Right lobe of liver (tissue), 6 donors: ENCODE measurements at places on chromosomes 5 and 9. TPM values are rescaled to one million over a fixed set of nuclear protein-coding genes. Genes with fewer than 3 reads are reported as not detected.

NOTCH1 gene
- total RNA-seq, result 19.3 TPM

LEAP2 gene
- 120 TPM for total RNA-seq

KIF4B gene
- not detected for total RNA-seq

CYLC2 gene
- not detected for total RNA-seq

ELOVL7 gene
- 0.19 TPM for total RNA-seq

TMEM232 gene
- total RNA-seq, result 0.31 TPM

SLCO6A1 gene
- total RNA-seq, result not detected

ZBED3 gene
- total RNA-seq, result 6.8 TPM

CCNO gene
- 0.75 TPM for total RNA-seq

GLRA1 gene
- not detected for total RNA-seq

NOXA1 gene
- total RNA-seq, result 4.7 TPM

ENTREP1 gene
- total RNA-seq, result 0.25 TPM
